HEK293T (cell line): ENCODE measurements at places on chromosomes 3 and 15.

DNA sequence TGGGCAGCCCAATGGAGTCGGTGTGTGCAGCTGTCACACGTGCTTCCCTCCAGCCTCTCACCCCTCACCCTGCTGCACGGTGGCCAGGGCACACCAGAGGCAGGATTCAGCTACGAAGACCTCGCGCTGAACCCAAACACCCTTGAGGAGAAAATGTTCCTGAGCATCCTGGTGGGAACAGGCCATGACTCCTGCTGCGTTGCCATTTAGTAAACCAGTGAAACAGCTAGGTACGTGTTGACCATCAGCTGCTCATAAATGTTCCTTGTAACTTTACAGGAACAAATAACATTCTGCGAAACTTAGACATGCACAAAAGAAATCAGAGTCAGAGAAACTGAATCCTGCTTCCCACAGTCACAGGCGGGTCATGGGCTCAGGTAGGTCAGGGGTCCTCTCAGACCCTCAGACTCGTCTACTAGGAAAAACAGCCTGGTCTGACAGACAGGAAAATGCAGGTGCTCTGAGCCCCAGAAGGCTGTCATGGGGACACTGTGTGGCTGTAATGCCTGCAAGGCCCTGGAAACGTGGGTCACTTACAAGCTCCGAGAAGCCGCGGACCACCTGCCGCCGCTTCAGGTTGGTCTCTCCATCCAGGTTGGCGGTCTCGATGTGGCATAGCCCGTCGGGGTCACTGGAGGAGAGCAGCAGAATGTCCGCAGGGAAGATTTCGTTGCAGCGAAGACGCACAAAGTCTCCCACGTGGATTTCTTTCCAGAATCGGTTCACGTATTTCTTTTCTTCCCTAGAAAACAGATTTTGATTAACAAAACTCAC is 82.5 kb downstream of the ATP10A start:
- DNase-seq, result no peak

DNA sequence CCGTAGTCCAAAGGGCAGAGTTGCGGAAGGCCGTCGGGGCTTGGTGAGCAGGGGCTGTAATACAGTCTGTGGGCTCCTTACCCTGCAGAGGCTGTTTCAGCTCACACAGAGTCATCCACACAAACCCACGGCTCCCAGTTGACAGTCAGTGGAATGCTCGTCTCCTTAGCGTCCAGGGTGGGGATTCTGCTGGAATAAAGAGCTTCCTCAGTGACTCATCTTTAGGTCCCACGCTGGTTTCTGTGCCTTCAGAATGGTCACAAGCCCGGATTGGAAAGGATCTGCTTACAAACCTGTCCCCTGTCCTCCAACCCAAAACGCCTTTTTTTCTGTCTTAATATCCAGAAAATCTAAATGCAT is 201.3 kb upstream of the TPM1 start:
- DNase-seq, result no peak

DNA sequence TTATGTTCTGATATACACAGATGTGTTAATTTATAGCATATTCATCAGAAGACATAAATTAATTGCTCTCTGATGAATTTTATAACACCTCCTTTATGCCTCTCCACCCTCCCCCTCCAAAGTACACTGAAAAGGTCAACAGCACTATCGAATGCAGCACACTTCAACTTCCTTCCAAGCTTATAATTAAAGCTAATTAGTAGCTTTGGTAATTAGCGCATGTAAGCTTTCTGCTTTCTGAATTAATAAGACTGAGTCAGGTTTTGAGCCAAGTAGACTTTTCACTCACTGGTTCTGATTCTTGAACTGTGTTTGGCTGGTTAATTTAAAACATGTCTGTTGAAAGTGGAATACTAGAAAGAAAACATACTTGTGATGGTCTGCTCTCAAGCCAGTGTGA is 760.8 kb upstream of the CFAP20DC start:
- DNase-seq, result no peak

DNA sequence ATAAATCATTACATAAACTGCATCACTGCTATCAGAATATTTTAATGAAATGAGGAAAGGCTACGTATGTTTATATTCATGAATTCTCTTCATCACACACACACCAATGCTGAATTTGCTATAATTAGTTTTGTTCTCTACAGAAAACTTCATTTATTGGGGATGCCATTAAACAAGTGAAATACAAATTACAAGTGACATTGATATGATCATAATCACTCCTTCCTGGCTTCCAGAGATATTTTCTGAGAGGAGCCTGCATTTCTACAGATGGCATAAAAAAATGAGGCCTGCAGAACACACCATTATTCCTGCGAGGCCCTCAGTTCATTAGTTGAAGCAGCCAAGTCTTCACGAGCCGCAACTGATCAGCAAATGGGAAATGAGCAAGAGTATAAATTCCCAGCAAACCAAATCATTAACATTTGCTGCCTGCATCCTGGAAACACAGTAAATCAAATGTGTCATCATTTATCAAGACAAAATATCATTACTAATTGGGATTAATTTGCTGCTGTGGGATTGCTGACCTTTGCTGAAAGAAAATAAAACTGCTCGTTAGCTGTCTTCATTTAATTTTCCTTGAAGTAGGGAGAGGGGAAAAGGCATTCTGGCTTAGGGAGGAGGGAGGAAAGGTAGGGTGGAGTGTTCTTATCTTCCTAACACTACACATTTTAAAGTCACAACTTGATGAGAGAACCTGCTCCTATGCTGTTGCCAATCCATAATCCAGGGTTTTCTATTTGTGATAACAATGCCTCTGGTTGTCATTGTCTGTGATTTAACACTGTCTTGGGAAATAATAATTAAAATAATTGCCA is 921.9 kb downstream of the SQOR start:
- no peak for DNase-seq

GRCh38 chr3:14623569-14624051 is 28.0 kb upstream of the CCDC174 start:
- DNase-seq, result no peak

- no peak for DNase-seq
These were observed 218.6 kb downstream of the PDCD6IP start for GRCh38 chr3:34016925-34017587.

GRCh38 chr3:37969596-37970100 is 20.9 kb upstream of the VILL start:
- DNase-seq, result no peak

DNA sequence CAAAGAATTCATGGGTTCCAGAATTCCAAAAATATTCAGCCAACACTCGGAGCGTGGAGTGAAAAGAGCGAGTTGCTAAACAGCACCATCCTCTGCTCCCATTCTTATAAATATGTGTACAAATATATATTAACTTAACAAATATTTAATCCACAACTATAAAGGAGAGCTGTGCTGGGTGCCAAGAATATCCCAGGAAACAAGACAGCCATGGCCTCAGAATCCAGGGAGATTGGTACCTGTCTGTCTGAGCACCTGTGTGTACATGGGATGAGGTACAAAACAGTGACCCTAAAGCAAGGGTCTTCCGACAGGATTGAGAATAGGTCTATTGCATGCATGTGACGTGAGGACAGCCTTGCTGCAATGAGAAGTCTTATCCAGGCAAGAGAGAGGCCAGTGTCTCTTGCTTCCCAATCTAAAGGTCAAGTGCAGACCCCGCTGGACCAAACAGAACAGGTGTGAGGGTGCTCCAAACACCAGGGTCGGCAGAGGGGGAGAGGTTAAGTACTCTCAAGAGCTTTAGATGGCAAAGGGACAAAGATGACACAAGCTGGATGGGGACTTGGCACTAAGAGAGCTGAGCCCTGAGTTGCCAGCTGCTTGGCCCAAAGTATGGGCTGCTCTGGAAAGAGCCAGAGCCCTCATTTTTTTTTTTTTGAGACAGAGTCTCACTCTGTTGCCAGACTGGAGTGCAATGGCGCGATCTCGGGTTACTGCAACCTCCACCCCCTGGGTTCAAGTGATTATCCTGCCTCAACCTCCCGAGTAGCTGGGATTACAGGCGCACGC is 36.2 kb downstream of the HOMER2 start:
- no peak for DNase-seq

- DNase-seq, result no peak
These were observed 39.9 kb upstream of the MB21D2 start for GRCh38 chr3:192957441-192958021.

DNA sequence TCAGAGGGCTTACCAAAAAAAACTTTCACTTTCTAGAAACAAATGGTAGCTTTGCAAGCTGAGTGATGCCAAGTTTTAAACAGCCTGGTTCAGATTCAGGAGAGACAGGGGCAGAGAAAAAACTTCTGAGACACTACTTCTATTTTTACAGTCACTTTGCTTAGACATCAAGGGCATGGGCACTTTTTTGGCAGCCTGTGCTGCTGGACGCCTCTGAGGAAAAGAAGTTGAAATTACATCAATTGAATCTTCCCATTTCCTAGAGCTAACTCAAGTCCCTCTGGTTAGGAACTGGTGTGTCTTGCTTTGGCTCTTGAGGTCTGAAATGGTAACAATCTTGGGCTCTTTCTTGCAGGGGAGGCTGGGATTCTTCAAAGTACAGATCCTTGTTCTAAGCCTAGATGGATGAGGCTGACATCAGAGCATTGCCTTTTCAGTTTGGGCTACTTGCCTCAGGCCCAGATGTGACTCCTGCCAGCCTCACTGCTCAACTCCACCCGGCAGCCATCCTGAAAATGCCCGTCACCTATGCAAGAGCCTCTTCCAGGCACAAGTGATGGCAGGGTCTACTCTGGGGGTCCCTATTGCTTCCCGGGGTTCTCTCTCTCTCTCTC is 357.5 kb downstream of the FOXP1 start:
- no peak for DNase-seq

GRCh38 chr3:117955196-117955595 is 1079.5 kb downstream of the IGSF11 start:
- no peak for DNase-seq

GRCh38 chr3:191235331-191236314 is 36.6 kb downstream of the OSTN start:
- DNase-seq, result no peak

DNA sequence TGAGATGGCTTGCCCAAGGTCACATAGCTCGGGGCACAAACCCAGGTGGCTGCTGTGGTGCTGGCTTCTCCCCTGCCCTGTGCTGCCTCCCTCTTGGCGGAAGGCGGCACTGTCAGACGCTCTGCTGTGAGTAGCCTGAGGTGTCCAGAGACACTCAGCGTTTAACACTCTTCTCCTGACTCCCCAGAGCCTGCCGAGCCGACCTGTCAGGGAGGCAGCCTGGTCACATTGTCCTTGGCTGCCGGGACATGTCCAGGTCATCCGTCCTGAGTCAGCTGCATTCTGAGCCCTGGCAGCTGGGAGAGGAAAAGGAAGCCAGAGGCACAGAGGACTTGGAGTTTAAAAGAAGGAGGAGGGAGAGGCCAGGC is 4.7 kb downstream of the LMAN1L start:
- DNase-seq, result no peak

- no peak for DNase-seq
These were observed at the start of gene DAZL for GRCh38 chr3:16604887-16605602. DAZL (minus strand) TSS chr3:16605423; CDS start chr3:16605205, 218 bp downstream.

GRCh38 chr3:46659285-46659684 is 34.2 kb downstream of the ALS2CL start:
- DNase-seq, result peak; percentile 4

GRCh38 chr3:26102376-26102775 is 312.5 kb downstream of the OXSM start:
- DNase-seq, result no peak

DNA sequence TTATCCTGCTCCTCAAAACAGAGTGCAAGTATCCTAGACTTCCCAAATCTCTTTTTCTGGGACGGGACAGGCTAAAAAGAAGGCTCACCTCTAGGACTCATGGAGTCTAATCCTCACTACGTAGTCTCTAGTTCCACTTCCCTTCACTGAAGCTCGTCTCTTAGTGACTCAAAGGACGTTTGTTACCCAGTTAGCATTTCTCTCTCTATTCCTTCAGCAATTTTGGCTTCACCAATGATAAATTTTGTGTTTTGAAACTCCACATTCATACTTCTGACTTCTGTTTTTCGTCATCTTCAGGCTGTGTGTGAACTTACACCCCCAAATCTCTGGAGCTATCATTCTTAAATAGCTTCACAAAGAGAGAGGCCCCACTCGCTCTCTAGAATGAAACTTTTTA is 627.1 kb downstream of the NAALADL2 start:
- DNase-seq, result no peak

- no peak for DNase-seq
These were observed 22.4 kb downstream of the PRKCI start for GRCh38 chr3:170244576-170244975.

DNA sequence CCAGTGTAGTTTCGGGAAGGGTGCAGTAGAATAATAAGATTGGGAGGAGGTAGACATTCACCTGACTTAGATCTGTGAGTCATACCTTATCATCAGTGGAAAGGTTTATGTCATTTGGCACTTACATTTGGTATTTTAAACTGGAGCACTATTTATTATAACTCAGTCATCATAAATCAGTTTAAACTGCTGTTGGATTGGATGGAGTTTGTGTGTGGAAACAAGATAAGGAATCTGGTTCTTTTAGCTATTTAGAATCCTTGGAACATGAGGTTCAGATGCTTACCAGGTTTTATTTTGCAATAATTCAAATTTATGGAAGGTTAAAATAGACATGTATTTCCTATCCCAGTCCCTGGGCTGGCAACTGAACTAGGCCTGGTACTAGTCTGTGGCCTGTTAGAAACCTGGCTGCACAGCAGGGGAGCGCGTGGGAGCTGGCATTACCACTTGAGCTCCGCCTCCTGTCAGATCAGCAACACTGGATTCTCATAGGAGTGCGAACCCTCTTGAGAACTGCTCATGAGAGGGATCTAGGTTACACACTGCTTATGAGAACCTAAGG is 34.5 kb downstream of the ZFAND6 start:
- DNase-seq, result peak; percentile 38
